ENCODE measurements at places on chromosomes 7 and 10.
A peak's percentile ranks its signal among the peaks of the same experiment; 100 is the strongest.

- DNase-seq, result peak; percentile 74
These were observed 640 bp downstream of the ANKMY2 start for GRCh38 chr7:16644636-16645592.

GRCh38 chr10:29055101-29055500 is 233.8 kb upstream of the LYZL1 start:
- DNase-seq, result peak; percentile 19

GRCh38 chr10:75014516-75015230 is 96.8 kb upstream of the SAMD8 start:
- DNase-seq, result no peak

DNA sequence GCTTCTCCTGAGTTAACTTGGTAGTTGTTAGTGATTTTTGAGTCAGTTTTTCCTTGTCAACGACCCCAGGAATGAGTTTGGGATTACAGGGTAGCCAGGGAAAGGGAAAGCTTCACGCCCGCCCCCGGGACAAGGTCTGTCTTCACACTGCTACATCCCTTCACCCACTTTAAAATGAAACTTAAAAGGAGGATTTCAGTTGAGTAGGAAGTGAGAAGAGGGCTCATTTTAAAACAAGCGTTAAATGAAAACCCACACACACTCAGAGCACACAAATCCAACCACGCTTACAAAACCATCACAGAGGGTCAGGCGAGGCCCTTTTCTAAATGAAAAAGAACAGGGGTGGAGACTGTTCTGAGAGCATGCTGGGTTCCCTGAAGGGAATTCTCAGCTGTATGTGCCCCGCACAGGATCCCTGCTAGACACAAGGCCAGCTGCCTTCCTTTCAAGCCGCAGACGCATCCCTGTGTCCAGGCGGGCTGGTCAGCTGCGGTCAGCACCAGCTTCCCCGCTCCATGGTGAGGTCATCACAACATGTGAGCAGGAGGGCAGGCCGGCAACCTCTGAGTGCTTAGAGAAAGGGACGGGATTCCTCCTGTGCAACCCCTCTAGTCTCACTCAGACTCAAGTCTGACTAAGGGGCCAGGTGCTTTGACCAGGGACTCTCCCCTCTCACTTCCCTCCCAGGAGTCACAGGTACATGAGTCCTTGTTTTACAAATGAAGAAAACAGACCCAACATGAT is 111.8 kb downstream of the EGFR start:
- DNase-seq, result peak; percentile 90

DNA sequence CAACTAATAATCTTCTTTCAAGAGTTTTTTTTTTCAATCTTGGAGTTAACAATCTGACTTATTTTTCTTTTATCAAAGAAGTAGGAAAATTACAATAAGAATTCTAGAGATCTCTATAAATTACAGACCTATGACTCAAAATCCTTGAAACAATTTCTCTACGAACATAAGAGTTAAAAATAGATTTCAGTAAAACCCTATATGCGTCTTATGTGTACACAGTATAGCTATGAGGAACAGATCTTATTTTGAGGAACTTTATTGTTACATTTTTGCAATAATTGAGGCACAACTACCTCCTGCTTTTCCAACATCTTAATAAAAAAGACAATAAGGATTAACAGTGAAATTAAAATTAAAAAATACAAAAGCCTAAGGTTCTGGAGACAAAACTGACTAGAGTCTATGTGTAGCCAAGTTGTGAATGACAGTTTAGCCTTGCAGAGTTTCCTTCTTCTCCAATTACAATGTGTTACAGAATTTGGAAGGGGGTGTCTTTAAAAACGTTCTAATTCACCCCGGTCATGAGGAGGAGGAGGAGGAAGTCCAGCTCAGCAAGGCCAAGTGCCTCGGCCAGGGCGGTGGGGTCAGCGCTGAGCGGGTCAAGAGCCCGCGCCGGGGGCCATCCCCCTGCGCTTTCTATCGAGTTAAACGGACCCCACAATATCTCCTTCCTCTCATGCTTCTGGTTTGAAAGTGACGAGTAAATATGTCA is 40.5 kb downstream of the AMZ1 start:
- DNase-seq, result peak; percentile 45

DNA sequence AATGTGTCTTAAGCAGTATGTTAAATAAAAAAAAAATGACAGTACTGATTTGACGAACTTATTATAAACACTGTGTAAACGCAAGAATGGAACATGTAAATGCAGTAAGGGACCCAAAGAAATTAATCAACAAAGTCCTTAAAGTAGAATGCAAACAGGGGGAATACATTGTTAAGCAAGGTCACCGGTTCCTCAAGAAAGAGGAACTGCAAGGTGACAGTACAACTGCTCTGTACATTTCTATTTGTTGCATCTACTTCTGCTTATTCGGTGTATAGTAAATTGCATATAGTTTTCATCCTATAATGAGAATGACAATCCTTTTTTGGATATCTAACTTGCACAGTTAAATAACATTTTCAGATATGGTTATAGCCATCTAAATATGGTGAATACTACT is 387.0 kb upstream of the SEMA3D start:
- no peak for DNase-seq

DNA sequence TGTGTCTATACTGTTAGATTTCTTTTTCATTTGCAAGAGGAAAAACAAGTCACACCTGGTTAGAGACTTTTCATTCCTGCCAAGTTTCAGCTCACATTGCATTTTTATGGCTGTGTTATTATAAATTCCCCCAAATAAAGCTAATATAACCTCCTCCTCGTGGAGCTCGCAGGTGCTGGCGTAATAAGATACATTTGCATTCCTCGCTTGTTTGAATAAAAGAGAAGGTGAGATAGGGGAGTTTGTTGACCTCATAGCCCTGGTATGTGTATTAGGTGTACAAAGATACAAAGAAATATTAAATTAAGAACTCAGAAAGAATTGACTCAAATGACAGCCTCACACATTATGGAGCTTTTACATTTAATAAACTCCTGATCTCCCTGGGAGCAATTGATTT is 257.7 kb upstream of the SP8 start:
- no peak for DNase-seq

- no peak for DNase-seq
These were observed 184.3 kb downstream of the NEBL start for GRCh38 chr10:20712774-20713173.

DNA sequence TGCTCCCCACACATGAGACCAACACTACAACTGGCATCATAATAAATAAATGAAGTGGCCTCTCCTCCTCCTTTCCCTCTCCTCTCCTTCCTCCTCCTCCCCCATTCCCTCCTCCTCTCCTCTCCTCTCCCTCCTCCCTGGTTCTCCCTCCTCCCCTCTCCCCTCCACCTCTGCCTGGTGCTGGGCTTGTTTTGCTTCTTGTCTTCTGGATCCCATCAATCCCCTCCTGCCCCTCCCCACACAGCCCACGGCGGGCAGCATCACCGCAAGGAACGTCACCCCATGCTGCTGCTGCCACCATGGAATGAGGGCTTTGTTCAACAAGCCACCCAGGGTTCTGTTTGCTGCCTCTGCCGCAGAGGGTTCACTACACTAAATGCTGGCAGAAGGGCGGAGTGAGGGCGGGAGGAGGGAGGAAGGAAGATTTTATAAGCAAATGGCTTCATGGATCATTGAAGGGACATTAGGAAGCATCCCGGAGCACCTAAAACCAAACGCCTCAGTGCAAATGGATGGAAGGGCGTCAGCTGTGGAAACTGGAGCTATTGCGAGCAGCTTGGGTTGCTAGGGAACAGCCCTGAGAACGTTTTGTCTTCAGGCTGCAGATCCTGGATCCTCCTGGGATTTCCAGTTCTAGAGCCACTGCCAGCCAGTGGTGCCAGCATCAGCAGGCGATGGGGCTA is 379.7 kb upstream of the ZMIZ1 start:
- no peak for DNase-seq

GRCh38 chr7:76377186-76377918 is 18.6 kb upstream of the YWHAG start:
- peak; percentile 75 for DNase-seq
